Activated T-helper 2 cell treated with anti-CD3 and anti-CD28 coated beads, Interferon-gamma antibody, Interleukin-2, Interleukin-4, amounts not matched to agents 10 μg/mL and 5 μg/mL and 100 μg/mL, durations not matched to agents 14 hours and 24 hours and 36 hours (primary cell): ENCODE measurements at places on chromosomes 2 and 18. TPM values are rescaled to one million over a fixed set of nuclear protein-coding genes. Genes with fewer than 3 reads are reported as not detected.

Gene C2orf80
- total RNA-seq = not detected in 2 replicates

Gene CD8B2
- not detected in 2 replicates for total RNA-seq

Gene SPDYA
- 1.5 and 1.8 TPM in 2 replicates for total RNA-seq

Gene TEX44
- total RNA-seq = not detected in 2 replicates

Gene ASB18
- not detected in 2 replicates for total RNA-seq

Gene AOX1
- total RNA-seq = not detected in 2 replicates

Gene ANKRD30B
- not detected in 2 replicates for total RNA-seq

GRCh38 chr2:197596766-197597165 lies 78.6 kb downstream of the RFTN2 start:
- no peak for DNase-seq

GRCh38 chr2:94955702-94956101 lies 69.8 kb upstream of the MAL start:
- DNase-seq = no peak

DNA sequence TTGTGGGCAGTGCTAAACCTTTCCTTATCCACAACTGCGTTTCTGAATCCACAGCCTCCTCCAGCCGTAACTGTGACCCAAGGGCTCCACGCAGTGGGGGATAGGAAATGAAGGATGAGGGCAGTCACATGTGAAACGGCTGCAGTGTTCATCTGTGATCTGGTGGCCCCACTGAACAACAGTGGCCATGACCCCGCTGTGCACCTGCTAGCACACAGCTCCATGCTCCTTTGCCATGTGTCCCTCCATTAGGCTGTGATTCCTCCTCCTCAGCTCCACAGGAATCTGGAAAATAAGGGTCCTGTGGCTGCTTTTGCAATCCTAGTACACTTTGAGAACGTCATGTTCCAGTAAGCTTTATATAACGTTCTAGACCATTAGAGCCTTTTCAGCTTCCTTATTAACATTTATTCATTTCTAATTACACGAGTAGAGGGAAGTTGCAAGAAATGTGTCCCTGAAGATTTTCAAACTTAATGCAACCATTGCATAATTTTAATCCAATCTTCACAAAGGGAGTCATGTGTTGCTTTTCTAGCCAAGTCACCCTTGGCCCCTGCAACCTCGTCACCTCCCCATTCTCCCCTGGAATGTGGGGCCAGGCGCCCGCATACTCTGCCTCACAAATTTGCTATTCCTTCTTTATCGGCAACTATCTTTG lies 7.1 kb upstream of the NAPG start:
- DNase-seq = no peak

DNA sequence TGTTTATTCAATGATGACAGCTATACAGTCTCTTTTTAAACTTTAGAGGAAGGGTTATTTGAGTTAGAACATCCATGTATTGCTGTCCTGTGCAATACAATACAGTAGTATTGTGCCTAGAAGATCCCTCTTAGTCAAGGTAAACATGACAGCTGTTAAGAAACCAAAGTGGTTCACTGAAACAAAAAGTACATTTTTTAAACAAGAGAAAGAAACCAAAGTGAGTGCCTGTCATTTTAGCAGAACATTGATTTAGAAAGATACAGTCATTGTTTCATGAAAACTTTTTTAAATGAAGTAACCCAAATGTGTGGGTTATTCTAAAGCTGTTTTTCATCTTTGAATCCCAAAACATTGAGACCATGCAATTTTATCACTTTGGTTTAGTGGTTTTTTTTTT lies 15.5 kb downstream of the ITPRID2 start:
- no peak for DNase-seq

- DNase-seq = no peak
These were observed 96.6 kb upstream of the TWSG1 start for GRCh38 chr18:9237981-9238380.

DNA sequence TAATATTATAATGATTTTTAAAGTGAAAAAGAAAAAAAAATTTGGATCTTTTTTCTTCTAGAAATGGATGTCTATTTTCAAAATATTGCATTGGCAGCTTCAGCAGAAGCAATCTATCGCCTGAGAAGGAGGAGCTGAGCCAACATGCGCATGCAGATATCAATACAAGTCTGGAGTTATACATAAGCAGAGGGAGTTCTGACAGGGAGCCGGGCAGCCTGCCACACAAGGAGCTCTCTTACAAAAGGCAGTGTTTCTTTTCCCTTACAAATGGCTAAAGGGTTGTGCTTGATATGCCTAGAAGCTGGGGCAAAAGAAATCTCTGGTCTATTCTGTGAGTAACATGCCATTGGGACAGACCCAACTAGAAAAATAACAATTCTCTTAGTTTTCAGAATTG lies 291.9 kb upstream of the TRIB2 start:
- DNase-seq = no peak

- peak; percentile 23 for DNase-seq
These were observed 70.6 kb upstream of the PSMD14 start for GRCh38 chr2:161237392-161238264.

- no peak for DNase-seq
These were observed 79.5 kb downstream of the FARSB start for GRCh38 chr2:222576171-222577081.

DNA sequence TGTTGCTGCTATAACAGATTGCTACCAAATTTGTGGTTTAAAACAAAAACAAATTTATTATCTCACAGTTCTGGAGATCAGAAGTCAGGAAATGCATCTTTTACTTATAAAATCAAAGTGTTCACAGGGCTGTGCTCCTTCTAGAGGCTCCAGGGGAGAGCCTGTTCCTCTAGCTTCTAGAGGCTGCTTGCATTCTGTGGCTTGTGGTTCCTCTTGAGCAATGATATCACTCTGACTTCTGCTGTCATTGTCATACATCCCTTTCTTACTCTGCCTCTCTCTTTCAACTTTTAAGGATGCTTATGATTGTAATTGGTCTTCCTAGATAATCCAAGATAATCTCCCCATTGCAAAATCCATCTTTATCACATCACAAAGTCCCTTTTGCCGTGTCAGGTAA lies 6.1 kb upstream of the DCC start:
- DNase-seq = no peak

DNA sequence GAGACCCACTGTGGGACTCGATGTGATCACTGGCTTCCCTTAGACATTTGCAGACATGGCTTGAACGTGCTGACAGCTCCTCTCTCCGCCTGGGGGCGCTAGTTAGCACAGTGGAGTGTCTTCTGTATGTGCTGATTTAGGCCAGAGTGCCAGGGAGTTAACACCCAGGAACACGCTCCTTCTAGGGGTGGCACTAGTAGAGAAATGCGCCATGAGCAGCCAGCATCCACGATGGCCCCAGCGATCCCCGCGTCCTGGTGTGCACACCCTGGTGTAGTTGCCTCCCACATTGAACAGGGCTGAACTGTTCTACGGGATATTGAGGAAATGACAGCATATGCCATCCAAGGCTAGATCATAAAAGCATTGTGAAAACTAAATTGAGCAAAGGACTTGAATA lies 11.4 kb upstream of the NMUR1 start:
- no peak for DNase-seq

DNA sequence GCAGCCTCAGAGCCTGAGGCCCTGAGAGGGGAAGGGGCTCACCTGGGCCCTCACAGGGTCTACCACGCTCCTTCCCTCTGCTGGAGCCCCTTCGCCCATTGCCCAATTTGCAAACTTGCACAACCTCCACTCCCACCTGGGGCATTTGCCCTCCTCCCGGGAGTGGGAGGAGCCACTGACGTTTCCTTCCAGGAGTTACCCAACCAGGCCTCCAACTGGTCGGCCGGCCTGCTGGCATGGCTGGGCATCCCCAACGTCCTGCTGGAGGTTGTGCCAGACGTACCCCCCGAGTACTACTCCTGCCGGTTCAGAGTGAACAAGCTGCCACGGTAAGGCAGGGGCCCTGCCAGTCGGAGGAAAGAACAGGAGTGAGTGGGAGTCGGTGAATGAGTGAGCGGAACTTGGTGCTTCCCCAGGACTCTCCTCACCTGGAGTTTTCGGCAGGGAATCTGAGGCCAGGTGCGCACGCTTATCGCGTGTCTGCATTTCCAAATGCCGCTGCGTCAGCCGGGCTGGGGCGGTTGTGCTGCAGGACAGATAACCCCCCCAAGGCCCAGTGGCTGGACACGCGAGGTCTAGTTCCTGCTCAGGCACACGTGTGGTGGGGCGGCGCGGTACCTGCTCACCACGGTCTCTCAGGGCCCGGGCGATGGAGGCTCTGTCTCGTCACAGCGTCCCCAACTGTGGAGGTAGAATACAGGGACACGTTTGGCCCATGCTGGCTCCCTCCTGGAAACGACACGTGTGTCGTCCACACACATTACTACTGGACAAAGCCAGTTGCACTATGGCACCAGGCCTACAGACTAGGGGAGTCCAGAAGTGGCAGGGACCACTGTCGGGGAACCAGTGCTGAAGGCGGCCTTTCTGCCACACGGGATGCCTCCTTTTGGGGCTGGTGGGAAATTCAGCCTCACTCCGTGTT lies 11.7 kb downstream of the ANO7 start:
- no peak for DNase-seq

DNA sequence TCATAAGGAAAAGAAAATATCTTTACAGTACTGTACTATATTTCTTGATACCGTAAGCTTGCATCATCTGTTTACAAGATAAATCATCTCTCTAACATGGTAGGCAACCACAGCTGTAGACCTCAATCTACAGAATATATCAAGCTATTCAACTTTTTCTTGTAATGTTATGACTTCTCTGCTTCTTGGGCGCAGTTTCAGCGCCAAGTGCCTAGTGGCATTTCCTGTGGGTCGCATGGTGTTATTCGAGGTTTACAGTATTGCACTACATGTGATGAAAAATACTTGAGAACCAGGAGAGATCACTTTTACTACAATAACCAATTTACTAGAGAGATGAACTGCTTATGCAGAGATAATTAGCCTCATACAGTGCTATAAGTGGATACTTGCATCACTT lies 34.0 kb upstream of the SESTD1 start:
- no peak for DNase-seq

- no peak for DNase-seq
These were observed 53.9 kb downstream of the PTGR3 start for GRCh38 chr18:75154997-75155396.

- DNase-seq = no peak
These were observed 14.7 kb downstream of the KLF7 start for GRCh38 chr2:207151048-207151447.
